ENCODE measurements at places on chromosomes 5 and 9.

DNA sequence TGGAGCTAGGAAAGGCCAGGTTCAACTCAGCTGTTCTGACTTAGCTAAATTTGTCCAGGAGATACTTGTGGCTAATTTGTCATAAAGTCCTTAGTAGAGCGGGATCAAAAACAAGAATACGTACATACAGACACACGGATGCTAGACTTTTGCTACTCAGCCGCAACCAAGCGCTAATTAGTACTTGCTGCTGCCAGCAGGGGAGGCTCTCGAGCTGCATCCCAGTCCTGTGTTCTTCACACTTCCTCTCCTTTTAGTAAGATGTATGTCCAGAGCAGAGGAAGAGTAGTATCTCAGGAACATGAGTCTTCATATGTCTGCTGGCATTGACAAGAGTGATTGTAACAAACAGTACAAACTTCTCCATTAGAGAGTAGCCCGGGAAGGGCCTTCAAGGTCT, 58.3 kb downstream of the CYFIP2 start:
- no peak for DNase-seq

DNA sequence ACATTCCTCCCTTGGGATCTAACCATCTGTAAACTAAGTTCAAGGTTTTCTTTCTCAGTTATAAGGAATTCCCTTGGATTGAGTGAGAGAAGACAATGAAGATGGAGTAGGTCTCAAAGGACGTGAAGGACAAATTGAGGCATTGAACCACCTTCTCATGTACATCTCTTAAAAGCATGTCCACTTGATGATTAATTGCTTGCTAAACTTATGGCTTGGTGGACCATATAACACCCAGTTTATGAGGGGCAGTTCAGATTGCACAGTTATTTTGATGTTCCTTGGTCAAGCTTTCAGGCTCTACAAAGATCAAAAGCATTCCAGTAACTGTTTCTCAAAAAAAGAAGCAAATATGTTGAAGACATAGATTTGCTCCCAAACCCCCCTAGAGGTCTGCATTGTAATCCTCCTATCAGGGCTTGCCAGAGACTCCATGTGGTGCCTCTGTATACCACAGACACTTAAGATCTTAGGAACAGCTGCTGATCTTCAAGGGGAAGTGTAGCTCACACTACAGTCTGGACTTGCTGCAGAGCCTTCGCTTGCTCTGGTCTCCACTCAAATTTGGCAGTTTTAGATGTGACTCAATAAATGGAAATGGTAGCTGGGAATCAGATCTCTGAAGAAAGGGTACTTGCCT, 56.9 kb upstream of the ALDH1A1 start:
- no peak for DNase-seq

GRCh38 chr9:36118706-36119105, 17.8 kb upstream of the GLIPR2 start:
- DNase-seq: no peak

DNA sequence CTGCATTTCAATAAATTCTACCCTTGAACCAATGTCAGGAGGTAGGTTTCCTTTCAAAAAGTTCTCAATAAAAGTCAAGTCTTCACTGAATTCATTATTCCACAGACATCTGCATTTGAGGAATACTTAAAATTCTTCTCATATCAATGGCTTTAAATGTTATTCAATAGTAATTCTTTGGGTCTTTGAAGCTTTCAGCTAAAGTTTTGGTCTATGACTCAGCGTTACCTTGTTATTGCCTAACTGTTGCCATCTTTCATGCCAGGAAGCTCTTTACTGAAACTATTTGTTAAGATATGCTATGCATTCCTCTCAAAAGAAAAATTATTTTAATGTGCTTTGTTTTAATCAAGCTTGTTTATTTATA, 170.5 kb downstream of the NNT start:
- DNase-seq: peak; percentile 60

DNA sequence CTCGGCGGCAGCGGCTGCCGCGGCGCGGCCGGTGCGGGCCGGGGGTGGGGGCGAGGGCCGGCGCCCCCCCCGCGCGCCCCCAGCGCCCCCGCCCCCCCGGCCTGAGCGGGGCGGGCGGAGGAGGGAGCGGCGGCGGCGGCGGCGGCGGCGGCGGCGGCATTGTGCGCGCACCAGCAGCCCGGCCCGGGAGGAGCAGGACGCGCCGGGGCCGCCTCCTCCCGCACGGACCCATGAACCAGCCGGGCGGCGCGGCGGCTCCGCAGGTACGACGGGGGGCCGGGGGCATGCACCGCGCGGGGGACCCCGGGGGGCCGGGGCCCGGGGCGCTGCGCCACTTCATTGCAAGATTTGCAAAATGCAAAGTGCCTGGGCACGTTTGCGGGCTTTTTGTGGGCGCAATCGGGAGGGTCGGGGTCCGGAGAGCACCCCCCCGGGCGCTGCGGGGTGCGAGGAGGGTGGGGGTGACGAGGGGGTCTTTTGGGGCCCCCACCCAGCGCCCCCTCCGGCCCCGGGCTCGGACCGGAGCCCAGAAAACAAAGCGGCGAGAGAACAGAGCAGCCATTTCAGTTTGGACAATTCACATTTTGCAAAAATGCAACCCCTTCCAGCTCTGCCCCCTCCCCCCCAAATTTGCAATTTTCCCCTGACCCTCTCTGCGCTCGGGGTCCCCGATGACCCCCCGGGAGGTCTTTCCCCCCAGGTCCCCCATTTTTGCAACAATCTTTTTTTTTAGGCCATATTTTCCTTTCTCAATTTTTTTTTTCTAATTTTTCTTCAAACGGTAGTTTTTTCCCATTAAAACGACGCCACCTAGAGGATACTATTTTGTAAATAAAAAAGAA, at the start of gene ZNF618:
Gene ZNF618 (plus strand): TSS at position 159 of the 842 bp plus-strand sequence. CDS start 72 bp downstream, at position 231.
- no peak for DNase-seq

- DNase-seq: no peak
Measured at GRCh38 chr5:119897537-119898370, 268.4 kb downstream of the FAM170A start.

GRCh38 chr5:59326596-59326995, 566.9 kb downstream of the PDE4D start:
- no peak for DNase-seq

DNA sequence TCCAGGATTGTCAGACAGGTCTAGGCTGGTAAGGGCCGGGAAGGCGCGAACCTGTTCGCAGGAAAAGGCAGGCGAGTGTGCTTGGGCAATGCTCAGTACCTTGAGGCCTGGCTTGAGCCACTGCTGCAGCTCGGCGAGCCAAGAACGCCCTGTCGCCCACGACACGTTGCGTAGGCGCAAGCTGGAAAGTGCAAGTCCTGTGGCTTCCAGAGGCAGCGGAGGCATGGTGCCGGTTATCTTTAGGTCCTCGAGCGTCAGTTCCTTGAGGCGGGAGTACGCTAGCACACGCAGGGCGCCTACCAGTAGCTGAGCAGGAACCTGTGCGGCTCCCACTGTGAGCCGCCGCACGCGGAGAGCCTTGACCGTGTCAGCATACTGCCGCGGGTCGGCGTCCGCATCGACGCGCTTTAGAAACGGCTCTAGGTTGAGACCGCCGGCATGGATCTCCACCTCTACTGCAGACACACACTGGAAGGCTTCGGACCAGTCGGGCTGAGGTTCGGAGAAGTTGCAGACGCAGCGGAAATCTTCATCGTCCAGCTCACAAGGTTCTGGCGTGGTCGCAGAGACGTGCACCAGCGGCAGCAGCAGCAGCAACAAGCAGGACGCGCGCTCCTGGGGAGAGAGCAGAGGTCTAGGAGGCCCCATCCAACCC, 482 bp downstream of the CD14 start:
- no peak for DNase-seq

- DNase-seq: no peak
Measured at GRCh38 chr5:75601567-75601966, 9.7 kb upstream of the ANKDD1B start.

DNA sequence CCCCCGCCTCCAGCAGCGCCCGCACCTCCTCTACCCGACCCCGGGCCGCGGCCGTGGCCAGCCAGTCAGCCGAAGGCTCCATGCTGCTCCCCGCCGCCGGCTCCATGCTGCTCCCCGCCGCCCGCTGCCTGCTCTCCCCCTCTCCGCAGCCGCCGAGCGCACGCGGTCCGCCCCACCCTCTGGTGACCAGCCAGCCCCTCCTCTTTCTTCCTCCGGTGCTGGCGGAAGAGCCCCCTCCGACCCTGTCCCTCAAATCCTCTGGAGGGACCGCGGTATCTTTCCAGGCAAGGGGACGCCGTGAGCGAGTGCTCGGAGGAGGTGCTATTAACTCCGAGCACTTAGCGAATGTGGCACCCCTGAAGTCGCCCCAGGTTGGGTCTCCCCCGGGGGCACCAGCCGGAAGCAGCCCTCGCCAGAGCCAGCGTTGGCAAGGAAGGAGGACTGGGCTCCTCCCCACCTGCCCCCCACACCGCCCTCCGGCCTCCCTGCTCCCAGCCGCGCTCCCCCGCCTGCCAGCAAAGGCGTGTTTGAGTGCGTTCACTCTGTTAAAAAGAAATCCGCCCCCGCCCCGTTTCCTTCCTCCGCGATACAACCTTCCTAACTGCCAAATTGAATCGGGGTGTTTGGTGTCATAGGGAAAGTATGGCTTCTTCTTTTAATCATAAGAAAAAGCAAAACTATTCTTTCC, 19.3 kb downstream of the CDKN2A start:
- DNase-seq: no peak

DNA sequence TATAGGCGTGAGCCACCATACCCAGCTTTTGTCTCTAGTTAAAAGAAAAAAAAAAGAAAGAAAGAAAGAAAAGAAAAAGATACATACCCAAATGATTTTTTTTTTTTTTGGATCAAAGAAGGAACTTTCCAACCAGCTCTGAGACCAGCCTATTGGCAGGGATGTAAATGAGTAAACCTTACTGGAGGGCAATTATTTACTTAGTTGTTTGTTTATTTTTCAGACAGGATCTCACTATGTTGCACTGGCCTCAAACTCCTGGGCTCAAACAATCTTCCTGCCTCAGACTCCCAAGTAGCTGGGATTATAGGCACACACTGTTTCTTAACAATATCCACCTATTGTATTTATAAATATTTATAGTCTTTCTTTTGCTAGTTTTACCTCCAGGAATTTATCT, 10.9 kb upstream of the SPOUT1 start:
- no peak for DNase-seq
